ENCODE measurements at places on chromosomes 6 and 20. TPM values are rescaled to one million over a fixed set of nuclear protein-coding genes. Genes with fewer than 3 reads are reported as not detected.

DNA sequence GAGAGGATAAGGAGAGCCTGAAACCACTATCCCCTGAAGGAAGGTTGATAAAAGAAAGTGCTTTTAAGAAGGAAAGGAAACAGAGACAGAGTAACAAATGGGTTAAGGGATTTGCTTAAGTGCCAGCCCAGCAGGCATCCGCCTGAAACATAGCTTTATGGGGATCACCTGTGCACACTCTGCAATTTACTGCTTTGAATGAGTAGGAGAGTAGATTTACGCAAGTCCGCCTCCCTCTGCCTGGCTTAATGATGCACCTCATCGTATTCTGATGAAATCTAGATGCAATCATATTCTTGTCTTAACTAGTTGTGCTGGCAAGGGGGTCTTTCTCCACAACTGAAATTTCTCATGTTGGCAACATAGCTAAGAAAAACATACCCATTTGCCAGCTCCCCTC, 101.1 kb upstream of the ID4 start:
- DNase-seq: no peak

DNA sequence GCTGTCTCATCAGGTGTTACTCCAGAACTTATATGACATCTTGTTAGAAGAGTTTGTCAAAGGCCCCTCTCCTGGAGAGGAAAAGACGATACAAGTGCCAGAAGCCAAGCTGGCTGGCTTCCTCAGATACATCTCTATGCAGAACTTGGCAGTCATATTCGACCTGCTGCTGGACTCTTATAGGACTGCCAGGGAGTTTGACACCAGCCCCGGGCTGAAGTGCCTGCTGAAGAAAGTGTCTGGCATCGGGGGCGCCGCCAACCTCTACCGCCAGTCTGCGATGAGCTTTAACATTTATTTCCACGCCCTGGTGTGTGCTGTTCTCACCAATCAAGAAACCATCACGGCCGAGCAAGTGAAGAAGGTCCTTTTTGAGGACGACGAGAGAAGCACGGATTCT, 43.7 kb upstream of the SMIM28 start:
- DNase-seq: no peak

DNA sequence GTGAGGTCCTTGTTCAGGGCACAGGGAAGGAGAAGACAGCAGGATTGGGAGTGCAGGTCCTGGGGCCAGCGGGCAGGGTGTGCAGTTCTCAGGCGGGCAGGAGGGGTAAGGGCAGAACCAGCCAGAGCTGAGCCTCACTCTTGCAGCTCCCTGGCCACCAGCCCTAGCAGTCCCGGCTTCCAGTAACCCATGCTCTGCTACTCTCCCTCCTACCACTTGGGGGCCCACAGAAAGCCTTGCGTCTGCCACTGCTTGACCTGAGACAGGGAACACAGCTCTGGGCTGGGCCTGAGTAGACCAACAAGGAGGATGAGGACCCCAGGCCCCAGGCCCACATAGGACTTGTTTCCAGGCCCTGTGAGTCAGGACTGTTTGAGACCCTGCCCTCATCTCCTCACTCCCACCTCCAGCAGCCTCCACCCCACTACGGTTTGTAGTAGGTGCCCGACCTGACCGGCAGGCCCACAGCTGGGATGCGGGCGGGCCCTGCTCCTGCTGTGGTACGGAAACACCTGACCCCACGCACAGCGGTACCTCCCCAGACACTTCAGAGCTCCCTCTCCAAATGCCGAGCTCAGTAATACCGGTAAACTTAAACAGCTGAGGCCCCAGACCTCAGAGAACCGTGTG, 39.2 kb downstream of the KCNK5 start:
- DNase-seq: peak; percentile 90

DNA sequence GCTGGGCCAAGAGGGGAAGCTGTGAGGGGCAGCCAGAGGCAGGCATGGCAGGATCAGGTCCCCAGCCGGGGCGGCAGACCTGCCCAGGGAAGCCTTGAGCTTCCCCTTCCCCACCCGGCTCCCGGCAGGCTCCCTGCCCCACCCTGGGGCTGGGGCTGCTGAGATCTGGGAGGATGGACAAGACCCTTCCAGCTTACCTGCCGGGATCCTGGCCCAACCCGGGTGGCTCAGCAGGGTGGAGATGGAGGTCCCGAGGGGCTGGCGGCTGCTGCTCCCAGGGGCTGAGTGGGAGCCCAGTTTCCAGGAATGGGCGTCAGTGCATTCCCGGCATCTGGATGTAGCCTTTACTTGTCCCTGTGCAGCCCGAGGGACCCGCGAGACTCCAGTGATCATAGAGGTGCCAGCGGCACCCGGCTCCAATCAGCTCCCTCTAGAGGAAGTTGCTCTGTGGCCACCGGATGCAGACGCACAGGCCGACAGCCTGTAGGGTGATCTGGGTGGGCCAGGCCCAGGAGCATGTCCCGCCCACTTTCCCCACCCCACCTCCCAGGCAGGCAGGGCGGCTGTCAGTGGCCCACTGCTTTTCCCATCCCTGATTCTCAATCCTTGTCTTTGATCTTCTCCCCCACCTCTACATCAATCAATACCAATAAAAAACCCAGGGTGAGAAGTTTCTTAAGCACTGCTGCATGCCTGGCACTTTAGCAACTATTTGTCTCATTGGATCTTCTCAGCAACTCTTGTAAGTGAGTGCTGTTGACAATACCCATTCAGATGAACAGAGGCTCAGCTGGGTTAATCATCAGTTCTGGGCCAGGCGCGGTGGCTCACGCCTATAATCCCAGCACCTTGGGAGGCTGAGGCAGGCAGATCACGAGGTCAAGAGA, at the start of gene BAK1:
Gene BAK1, minus strand, starts transcription at position 449 of the 887 bp plus-strand sequence. CDS start 2,672 bp downstream, outside the sequence.
- peak; percentile 90 for DNase-seq

DNA sequence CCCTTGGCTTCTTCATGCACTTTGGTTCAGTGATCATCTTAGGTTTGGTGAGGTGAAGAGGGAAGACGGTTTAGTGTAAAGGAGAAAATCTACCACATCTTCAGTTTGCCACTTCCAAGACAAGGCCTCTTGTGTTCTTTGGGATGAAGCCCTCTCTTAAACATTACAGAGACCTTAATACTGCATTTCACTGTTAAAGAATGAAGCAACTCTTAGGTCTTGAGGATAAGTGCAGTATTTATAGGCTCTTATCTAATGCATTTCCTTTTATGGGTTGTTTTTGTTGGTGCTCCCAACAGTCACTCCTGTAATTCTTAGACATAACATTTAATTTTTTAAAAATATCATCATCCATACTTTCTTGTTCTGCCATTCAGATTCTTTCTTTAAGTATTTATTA, 139.9 kb upstream of the LAMP5 start:
- DNase-seq: no peak

- peak; percentile 95 for DNase-seq
Observed at GRCh38 chr6:150403458-150404246, 34.8 kb downstream of the IYD start.

DNA sequence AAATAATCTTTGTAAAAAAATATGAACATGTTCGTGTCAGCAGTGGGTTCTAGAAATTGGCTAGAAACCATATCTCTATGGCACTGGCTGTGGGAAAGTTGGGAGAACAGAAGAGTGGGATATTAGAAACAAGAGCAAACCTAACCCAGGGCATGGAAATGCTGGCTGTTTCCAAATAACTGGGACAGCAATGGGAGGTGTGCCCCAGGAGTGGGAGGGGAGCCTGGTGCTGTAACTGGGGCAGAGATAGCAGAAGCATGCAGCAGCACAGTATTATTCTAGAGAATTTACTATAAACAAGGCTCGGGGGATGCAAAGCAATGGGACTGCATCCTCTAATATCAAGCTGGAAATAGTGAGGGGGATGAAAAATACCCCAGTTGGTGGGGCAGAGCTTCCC, 175.0 kb downstream of the KIF6 start:
- DNase-seq: no peak

GRCh38 chr6:136607204-136607931, 57.1 kb upstream of the MAP7 start:
- DNase-seq: peak; percentile 6

- DNase-seq: peak; percentile 55
Observed at GRCh38 chr20:42963796-42964195, 225.9 kb downstream of the PTPRT start.

GRCh38 chr6:106591111-106591825, 38.0 kb downstream of the RTN4IP1 start:
- DNase-seq: peak; percentile 85

- peak; percentile 28 for DNase-seq
Observed at GRCh38 chr6:130929036-130929678, 102.0 kb downstream of the SMLR1 start.

GRCh38 chr6:162576016-162576415, 151.6 kb downstream of the PRKN start:
- no peak for DNase-seq

DNA sequence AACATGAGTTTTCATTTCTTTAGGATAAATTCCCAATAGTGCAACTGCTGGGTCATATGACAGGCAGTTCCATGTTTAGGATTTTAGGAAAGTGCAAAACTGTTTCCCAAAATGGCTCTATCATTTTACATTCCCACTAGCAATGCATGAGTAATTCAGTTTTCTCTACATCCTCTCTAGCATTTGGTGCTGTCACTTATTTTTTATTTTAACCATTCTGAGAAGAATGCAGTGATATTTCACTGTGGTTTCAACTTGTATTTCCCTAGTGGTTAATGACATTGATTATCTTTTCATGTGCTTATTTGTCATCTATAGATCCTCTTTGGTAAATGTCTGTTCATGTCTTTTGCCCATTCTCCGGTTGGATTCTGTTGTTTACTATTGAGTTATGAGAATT, 82.7 kb downstream of the PHIP start:
- no peak for DNase-seq

GRCh38 chr6:7469696-7470095, 71.8 kb upstream of the DSP start:
- no peak for DNase-seq

DNA sequence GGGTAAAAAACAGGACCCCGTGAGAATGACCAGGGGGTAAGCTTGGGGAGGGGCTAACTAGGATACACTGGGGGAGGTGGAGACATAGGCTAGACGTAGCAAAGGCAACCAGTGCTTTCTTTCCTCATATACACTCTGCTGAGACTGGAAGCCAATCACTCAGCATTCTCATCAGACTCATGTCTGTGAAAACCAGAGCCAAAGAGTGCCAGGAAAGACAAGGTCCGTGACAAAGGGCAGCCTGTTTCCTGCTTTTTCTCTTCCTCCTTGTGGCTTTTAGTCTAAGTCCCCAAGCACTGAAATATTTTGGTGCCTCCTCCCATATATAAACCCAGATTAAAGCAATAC, 97.9 kb upstream of the NEDD9 start:
- DNase-seq: no peak

- peak; percentile 25 for DNase-seq
Observed at GRCh38 chr6:3226481-3227362, 731 bp downstream of the TUBB2B start.

DNA sequence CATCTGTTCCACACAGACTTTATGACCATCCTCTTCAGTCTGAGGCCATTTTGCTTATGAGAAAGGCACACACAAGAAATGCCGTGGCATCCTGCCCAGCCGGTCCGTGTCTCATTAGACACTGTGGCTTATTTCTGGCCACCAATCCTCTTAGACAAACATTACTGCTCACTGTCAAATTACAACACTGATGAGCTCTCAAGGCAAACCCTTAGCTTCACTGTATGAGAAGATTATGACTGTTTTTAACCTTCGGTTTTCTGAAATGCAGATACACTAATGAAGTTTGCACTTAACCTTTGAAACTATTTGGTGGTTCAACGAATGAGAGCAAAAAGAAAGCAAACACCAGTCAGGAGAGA, 50.5 kb upstream of the DST start:
- DNase-seq: peak; percentile 81

GRCh38 chr6:149342525-149342924, 25.0 kb downstream of the TAB2 start:
- no peak for DNase-seq

DNA sequence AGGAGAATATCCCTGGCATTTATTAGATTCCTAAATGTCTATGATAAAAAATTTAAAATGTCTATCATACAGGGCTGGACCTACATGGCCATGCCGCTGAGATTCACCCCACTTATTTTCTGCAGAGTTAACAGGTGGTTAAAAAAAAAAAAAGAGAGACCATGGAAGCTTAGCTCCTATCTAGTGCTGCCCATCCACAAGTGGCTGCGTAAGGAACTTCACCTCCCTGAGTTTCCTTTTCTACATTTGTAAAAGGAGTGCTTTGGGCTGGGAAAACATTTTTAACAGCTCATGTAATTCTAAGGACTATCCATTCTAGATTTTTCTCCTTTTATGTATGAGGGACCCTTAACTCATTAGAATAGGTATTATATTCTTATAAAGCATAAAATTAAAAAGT, 534.1 kb downstream of the MMUT start:
- DNase-seq: no peak

Gene TMEM200A
- not detected for total RNA-seq

Gene CLVS2
- total RNA-seq: not detected

Gene FAM217A
- total RNA-seq: not detected

Gene ZNF343
- total RNA-seq: 3.7 TPM

Gene TGM2
- 111 TPM for total RNA-seq

Gene HLA-DOA
- total RNA-seq: not detected

Gene BCAS1
- total RNA-seq: not detected

Gene TIAM2
- 4.9 TPM for total RNA-seq

Gene LBP
- total RNA-seq: not detected

Gene RPS6KA2
- total RNA-seq: 14.1 TPM

Gene BHLHE23
- total RNA-seq: not detected

Gene PLN
- not detected for total RNA-seq

Gene PACSIN1
- total RNA-seq: not detected

Gene TMEM181
- 19.9 TPM for total RNA-seq

Gene MOCS1
- total RNA-seq: 2.6 TPM

Gene CGA
- total RNA-seq: not detected

Gene TSBP1
- not detected for total RNA-seq

Gene COX4I2
- not detected for total RNA-seq

Gene CLPSL1
- not detected for total RNA-seq
